ENCODE measurements at places on chromosomes 11 and 22. TPM values are rescaled to one million over a fixed set of nuclear protein-coding genes. Genes with fewer than 3 reads are reported as not detected.

GRCh38 chr22:41833369-41834004 lies 582 bp downstream of the SREBF2 start:
- no peak for DNase-seq

- DNase-seq = no peak
These were observed 278 bp downstream of the ROM1 start for GRCh38 chr11:62613291-62613778.

GRCh38 chr11:46560300-46560991 lies 33.4 kb downstream of the AMBRA1 start:
- no peak for DNase-seq

GRCh38 chr11:108496643-108497256 lies 1.4 kb downstream of the POGLUT3 start:
- DNase-seq = no peak

DNA sequence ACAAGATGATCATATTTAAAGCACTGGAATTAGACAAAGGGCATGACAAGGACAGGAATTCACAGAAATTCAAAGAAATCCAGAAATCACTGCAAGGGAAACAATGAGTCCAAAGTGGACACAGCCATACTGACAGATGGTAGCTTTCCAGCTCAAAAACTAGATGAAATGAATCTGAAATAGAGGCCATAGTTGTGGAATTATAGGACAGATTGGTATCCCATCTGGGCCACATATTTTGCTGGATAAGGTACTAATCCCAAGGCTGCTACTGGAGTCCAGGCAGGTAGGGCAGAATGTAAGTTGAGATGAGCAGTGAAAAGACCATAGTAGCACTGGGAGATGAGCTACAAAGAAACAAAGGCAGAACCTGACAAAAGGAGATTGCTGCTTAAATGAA lies 258.3 kb upstream of the ANO3 start:
- DNase-seq = no peak

DNA sequence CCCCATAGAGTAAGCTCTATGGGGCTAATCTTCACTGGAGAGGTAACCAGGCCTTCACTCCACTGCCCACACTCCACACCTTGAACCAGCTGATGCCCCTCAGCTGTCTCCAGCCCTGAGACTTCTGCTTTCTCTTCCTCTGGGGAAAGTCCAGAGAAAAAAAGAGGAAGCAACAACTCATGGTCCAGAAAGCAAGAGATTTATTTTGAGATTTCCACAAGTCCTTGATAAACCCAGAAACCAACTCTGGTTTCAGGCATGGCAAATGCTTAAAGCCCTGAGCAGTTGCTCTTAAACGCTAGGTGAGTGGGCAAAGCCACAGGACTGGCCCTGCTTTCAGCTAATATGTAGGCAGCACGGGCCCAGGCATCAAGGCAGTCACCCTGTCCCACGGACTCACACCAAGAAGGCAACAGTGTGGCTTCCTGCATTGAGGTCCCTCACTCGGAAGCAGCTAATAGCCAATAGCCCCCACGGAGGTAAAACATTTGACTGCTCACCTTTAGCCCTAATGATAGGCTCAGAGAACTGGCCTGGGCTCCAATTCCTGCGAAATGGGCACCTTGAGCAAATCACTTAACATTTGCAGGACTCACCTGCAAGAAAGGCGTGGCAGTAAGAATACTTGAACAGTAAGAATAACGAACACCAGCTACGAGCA lies 4.3 kb downstream of the CYB561A3 start:
- DNase-seq = no peak

The DGAT2 gene
- total RNA-seq = 6.5 TPM

GRCh38 chr11:19276859-19277808 lies 36.4 kb upstream of the E2F8 start:
- no peak for DNase-seq

DNA sequence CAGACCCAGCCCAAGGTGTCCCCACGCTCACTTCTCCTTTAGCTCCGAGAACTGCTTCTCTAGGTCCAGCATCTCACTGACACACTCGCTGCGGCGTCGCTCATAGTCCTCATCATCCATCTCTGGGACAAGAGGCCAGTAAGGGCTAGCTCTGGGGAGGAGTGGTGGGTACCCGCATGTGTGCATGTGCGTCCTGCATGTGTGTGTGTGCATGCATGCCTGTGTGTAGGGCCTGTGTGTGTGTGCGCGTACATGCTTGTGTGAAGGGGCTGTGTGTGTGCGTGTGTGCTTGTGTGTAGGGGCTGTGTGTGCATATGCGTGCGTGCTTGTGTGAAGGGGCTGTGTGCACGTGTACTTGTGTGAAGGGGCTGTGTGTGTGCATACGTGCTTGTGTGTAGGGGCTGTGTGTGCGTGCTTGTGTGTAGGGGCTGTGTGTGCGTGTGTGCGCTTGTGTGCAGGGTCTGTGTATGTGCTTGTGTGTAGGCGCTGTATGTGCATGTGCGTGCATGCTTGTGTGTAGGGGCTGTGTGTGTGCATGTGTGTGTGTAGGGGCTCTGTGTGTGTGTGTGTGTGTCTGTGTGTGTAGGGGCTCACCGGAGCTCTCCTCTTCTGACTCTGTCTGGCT lies 3.3 kb downstream of the BRMS1 start:
- no peak for DNase-seq

- DNase-seq = no peak
These were observed 55.0 kb upstream of the ZC3H12C start for GRCh38 chr11:110038201-110038600.

DNA sequence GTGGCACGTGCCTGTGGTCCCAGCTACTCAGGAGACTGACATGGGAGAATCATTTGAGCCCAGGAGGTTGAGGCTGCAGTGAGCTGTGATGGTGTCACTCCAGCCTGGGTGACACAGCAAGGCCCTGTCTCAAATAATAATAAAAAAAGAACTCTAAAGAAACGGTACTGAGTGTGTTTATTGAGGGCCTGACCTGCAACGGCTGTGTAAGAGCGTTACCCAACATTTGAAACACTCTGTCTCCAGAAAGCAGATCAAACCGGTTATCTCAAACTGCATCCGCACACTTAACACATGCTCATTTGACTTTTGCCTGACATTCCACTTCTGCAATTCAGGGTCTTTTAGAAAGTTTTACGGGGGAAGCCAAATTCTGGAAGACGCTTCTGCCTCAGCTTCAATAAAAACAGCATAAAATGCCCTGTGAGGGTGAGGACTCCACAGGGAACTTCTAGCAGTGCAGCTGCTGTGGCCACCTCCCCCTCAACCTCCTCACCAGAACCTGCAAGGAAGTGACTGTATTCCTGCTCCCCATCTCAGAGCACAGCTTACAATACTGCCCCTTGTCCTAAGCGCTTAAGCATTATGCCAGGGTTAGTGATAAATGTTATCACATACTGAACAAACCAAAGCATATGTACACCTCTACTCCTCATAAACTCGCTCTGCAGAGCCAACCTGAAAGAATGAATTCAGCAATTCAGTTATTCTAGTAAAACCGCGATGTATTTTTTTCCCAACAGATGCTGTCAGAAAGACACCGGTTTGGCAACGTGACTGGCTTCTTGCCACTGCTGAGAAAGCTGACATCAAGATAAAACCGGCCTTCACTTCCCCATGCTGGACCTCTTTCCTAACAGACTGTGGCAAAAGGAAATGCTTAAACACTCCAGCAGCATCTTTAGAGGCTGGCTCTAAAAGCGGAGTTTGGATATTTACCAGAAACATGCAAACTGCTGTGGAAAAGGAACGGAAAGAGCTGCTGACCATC lies 52.2 kb downstream of the PRDM10 start:
- DNase-seq = no peak

- DNase-seq = no peak
These were observed 39.4 kb downstream of the IRAG1 start for GRCh38 chr11:10653946-10654810.

- DNase-seq = peak; percentile 57
These were observed 70.4 kb downstream of the LRRC32 start for GRCh38 chr11:76600124-76600655.

The SLCO2B1 gene
- total RNA-seq = 31.1 TPM

- no peak for DNase-seq
These were observed 137.6 kb downstream of the TEAD1 start for GRCh38 chr11:12811861-12812260.

DNA sequence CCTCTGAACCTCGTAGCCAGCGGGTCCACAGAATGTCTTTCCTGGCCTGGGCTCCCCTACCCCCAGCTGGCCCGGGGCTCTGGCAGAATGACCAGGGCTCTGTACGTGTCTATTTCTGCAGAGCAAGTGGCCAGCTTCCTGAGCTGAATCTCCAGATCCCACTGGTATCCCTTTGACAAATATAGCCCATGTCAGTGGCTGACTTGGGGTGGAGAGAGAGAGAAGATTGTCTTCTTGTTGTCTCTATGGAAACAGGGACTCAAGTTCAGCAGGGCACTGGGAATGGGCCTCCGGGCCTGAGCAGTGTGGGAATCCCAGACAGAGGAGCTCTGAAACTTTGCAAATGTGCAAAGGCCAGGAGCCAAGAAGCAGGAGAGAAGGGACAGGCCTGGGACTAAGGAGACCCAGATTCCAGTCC lies 33.9 kb downstream of the ANO1 start:
- DNase-seq = no peak

DNA sequence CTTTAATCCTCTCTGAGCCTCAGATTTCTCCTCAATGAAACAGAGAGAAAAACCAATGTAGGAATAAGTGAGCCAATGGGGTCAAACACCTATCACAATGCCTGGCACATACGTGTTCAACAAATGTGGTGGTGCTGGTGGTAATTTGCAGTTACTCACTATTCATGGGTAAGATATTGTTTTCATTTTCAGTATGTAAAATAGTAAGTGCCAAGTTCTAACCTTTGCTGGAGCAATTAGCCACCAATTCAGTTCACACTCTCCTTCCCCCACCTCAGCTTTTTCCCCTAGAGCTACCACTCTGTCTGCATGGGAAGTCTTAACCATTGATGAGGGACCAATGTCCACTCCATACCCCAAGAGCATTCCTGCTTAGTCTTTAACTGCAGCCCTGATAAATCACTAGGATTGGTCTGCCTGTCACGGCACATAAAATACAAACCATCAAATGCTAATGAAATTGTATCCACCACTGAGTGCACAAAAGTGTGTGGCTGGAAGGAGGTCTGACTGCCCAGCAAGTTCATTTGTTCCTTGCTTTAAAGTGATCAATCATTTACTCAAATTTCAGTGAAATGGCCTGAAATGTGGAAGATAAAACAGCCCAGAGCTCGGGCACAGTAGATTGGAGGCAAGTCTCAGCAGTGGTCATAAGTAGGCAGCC lies 187.4 kb upstream of the API5 start:
- no peak for DNase-seq

The SMTNL1 gene
- total RNA-seq = not detected

The ZBTB3 gene
- total RNA-seq = 6.2 TPM

The CD3E gene
- total RNA-seq = 1.2 TPM

DNA sequence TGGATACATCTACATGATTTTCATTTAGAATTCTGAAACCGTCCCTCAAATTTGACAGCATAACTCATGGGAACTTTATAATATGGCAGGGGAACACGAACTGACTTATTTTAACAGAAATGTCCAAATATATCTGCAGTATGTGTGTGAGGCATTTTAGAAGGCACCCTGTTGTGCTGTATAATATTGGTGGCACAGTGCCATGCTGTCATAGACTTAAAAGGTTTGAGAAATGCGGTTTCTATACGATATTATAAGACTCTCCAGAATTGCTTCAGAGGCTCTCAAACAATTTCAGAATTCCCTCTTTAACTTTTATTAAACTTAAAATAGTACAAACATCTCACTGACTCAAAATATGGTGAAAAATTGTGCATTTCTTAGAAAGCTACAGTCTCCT lies 181.6 kb downstream of the MSANTD4 start:
- DNase-seq = no peak

- no peak for DNase-seq
These were observed 39.8 kb upstream of the SPTBN2 start for GRCh38 chr11:66768818-66769217.

- no peak for DNase-seq
These were observed 22.6 kb upstream of the CCDC134 start for GRCh38 chr22:41777749-41778425.

- DNase-seq = peak; percentile 39
These were observed 23.6 kb downstream of the ADM start for GRCh38 chr11:10328314-10329098.

DNA sequence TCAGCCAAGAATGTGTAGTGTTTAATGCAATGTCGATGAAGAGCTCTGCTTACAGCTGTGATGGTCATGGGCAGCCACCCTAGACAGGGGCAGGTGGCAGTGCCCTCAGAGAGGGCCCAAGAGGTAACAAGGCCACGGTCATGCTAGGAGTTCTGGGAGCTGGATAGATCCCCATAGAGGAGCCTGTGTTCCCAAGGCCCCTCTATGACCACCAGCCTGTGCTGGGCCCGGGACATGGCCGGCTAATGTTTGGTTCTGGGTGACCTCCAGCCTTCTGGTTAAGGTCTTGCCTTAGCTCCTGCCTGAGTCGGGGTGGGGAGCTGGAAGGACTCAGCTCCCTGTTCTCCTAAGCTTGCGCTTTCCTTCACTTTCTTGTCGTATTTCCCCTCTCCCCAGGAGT lies 65.1 kb downstream of the GRIK4 start:
- no peak for DNase-seq

- DNase-seq = no peak
These were observed 52.4 kb downstream of the TRIOBP start for GRCh38 chr22:37749226-37749625.

The EHF gene
- total RNA-seq = 0.52 TPM

- DNase-seq = no peak
These were observed 185.5 kb downstream of the SWAP70 start for GRCh38 chr11:9849389-9849788.

The RTN4R gene
- not detected for total RNA-seq

GRCh38 chr11:6635082-6635932 lies 16.1 kb upstream of the TPP1 start:
- no peak for DNase-seq

- peak; percentile 97 for DNase-seq
These were observed 1.6 kb downstream of the PIM3 start for GRCh38 chr22:49962012-49962750.

Measured in esophagus muscularis mucosa (tissue), 4 donors.